ENCODE measurements at places on chromosomes 13 and 19.

DNA sequence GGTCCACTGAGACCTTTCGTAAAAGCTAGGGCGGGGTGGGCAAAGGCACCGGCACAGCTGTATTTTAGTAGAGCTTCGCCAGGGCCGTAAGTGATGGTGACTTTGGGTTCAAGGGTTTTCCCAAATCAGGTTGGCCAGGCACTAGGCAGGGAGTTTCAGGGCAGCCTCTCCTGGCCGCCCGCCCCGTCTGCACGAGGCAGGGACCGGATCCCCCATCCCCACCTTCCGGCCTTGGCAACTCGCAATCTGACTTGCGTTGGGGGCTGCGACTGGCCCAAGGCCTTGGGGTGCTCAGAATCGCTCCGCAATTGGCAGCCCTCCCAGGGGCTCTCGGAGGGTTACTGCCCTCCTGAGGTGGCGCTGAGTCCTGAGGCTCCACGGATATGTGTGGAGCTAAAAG, 4.1 kb upstream of the ZIC5 start:
- DNase-seq: no peak

- no peak for DNase-seq
Observed at GRCh38 chr13:51396352-51396751, 56.5 kb downstream of the INTS6 start.

DNA sequence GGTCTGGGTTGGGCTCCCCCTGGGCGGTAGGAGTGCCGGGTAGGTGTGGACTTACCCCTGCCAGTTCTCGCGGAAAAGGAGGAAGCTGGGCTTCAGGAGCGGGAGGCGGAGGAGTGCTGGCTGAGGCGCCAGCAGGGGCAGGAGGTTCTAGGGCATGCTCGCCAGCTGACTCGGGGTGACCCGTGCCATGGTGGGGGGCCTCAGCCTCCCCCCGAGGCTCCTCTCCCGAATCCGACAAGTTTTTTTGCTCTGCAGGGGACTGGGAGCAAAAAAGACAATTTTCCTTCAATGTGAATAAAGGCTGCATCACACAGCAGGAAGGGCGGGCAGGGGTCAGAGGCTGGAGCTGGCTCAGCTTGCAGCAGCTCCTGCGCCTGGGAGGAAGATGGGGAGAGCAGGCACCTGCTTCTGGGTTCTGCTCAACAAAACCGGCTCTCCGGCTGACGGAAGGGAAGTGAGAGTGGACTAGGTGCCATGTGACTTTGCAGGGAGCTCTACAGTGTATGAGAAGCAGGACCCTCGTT, 26.5 kb downstream of the RANBP3 start:
- DNase-seq: no peak

- no peak for DNase-seq
Observed at GRCh38 chr13:108816375-108816774, 187.0 kb downstream of the MYO16 start.

DNA sequence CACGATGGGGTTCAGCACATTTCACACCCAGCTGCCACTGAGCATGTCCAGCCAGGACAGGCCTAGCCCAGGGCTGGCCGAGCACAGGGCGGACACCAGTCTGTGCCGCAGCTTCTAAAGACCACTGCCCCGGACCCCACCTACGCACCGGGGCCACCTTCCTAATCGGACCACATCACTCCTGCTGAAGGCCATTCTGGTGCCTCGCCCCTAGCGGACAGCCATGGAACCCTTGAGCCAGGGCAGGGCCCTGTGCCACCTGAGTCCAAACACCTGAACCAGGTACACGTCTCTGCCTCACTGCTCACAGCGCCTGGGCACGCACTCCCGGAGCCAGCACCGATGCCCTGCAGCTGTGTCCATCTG, 8.4 kb upstream of the C13orf46 start:
- no peak for DNase-seq

DNA sequence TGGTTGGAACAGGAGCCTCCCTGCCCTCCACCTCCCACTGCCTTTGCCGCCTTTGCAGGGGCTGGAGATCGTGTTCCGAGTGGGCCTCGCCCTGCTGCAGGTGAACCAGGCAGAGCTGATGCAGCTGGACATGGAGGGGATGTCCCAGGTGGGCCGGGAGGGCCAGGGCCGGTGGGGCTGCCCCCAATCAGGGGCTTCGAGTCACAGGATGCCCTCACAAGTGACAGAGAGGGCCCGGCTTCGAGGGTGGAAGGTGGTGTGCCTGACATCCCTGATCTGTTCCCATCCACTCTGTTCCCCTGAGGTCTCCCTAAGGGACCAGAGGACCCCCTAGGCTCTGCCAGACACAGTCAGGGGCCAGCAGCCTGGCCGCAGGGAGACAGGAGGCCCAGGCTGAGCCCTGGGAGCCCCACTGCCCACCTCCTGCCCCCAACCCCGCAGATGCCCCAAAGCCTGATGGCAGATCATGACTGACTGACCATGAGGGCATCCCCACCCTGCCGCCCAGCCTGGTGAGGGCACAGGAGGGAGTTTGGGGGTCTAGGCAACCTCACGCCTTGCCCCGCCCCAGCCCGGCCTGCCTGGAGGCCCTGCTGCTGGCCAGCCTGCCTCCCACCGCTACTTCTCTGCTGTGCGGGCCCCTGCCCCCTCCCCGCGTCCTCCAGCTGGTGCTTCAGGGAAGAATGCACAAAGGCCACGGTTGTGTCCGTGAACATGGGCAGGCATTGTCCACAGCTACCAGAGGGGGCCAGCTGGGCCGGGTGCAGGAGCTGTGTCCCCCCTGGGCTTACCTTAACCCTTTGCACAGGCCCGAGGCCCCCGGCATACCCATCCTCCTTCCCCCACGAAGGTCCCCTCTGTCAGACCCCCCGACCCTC, 21.8 kb downstream of the EVI5L start:
- DNase-seq: no peak

- peak; percentile 75 for DNase-seq
Observed at GRCh38 chr19:33683881-33684537, 62.3 kb downstream of the CHST8 start.

GRCh38 chr13:30647824-30648521, 30.3 kb downstream of the USPL1 start:
- no peak for DNase-seq

DNA sequence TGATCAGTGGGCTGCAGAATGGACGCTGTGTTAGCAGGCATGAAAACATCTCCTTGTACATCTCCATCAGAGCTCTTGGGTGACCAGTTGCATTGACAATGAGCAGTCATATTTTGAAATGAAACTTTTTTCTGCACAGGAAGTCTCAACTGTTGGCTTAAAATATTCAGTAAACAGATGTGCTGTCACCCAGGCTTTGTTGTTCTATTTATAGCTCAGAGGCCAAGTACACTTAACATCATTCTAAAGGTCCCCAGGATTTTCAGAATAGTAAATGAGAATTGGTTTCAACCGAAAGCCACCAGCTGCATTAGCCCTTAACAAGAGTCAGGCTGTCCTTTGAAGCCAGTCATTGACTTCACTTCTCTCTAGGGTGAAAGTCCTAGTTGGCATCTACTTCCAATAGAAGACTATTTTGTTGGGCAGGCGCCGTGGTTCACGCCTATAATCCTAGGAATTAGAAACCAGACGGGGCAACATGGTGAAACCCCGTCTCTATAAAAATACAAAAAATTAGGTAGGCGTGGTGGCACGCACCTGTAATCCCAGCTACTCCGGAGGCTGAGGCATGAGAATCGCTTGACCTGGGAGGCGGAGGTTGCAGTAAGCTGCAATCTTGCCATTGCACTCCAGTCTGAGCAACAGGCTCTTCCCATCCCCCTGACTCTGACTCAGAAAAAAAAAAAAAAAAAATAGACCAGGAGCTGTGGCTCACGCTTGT, 7.9 kb upstream of the PDE4A start:
- no peak for DNase-seq

DNA sequence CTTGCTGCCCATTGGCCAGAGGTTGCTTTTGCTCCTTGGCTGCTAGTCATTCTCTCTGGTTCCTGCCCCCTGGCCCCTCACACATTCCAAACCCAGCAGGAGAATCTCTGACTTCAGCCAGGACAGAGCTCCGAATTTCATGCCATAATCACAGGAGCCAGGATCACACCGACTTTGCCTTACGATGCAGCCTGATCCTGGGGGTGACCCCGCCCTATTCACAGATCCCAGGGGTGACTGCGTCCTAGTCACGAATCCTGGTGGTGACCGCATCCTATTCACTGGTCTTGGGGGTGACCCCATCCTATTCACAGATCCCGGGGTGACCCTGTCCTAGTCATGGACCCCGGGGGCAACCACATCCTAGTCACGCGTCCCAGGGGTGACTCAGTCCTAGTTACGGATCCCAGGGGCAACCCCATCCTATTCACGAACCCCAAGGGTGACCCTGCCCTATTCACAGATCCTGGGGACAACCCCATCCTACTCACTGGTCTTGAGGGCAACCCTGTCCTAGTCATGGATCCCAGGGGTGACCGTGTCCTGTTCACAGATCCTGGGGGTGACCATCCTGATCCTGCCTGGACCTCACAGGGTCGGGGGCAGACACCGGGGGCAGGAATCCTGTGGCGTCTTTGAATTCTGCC, 7.4 kb upstream of the TEX29 start:
- DNase-seq: no peak

GRCh38 chr13:37966266-37966665, 96.7 kb upstream of the TRPC4 start:
- no peak for DNase-seq

DNA sequence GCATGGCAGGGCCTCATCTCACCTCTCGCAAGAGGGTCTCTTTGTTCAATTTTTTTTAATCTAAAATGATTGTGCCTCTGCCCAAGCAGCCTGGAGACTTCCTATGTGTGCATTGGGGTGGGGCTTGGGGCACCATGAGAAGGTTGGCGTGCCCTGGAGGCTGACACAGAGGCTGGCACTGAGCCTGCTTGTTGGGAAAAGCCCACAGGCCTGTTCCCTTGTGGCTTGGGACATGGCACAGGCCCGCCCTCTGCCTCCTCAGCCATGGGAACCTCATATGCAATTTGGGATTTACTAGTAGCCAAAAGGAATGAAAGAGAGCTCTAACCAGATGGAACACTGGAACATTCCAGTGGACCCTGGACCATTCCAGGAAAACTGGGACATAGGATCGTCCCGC, 8.0 kb downstream of the FXYD3 start:
- no peak for DNase-seq

DNA sequence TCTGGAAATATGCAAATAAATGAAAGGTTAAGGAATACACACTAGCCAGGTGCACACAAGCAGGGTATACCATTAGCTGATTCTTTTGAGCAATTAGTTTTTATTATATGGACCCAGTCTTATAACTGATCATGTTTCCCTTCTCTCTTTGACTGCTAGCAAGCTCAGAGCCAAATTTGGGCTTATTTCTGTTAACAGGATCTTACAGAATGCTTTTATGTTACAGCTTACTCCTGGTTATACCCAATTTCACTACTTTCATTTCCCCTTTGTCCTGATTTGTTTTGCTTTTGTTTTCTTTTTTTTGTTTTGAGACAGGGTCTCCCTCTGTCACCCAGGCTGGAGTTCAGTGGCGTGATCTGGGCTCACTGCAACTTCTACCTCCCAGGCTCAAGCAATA, 12.9 kb upstream of the TPT1 start:
- no peak for DNase-seq

DNA sequence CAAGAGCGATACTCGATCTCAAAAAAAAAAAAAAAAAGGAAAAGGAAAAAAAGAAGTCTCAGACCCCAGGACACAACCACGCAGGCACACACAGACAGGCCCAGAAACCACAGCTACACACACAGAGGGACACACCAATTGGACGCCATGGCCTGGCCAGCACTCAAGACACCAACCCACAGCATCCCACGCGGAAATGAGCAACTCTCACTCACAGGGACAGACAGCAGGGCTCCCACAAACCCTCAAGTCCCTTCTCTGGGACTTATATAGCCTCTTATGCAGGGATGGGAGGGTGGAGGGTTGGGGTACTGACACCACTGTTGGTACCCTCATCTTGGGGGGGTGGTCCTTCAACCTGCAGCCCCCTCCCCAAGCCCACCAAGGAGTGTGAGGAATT, 5.9 kb downstream of the NOTCH3 start:
- DNase-seq: no peak

DNA sequence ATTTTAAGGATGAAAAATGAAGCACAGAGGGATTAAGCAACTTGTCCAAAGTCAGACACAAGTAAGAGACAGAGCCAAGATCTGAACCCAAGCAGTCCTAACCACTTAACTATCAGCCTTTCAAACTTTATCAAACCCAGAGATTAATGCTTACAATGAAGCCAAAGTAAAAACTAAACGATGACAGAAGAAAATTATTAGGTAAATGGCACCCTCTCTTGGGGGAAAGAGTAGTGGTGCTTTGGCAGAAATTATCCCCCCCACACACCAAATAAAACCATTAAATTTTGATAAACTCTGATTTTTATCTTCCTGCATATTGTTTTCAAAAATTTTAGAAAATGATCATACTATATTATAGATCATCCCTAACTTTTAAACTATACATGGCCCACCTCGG, 329.2 kb downstream of the SLC7A1 start:
- no peak for DNase-seq

DNA sequence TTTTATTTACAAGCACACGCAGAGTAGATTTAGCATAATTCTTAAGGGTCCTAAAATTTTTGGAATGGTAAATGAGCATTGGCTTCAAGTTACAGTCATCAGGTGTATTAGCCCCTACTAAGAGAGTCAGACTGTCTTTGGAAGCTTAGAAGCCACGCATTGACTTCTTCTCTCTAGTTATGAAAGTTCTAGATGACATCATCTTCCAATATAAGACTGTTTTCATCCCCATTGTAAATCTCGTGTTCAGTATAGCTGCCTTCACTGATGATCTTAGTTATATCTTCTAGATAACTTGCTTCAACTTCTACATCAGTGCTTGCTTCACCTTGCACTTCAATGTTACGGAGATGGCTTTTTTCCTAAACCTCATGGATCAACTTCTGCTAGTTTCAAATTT, 148.8 kb upstream of the SLITRK1 start:
- no peak for DNase-seq

DNA sequence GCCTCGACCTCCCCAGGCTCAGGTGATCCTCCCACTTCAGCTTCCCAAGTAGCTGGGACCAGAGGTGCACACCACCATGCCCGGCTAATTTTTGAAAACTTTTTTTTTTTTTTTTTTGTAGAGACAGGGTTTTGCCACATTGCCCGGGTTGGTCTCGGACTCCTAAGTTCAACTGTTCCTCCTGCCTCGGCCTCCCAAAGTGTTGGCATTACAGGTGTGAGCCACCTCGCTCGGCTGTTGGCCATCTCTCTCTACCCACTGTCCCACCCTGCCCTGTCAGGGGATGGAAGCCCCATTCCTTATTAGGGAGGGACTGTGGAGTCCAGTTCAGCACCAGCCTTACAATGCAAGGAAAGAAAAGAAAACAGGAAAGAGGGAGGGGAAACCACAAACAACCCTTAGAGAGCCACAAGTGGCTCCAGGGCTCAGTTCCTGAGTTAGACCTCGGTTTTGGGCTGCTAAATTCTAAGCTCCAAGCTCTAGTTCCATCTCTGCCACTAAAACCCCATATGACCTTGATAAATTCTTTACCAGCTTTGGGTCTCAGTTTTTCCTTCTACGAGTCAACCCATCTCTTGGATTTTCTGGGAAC, 31.7 kb downstream of the ACTL9 start:
- DNase-seq: no peak

Measured in HuH-7 (cell line).